ENCODE measurements at places on chromosomes 16 and 17.

DNA sequence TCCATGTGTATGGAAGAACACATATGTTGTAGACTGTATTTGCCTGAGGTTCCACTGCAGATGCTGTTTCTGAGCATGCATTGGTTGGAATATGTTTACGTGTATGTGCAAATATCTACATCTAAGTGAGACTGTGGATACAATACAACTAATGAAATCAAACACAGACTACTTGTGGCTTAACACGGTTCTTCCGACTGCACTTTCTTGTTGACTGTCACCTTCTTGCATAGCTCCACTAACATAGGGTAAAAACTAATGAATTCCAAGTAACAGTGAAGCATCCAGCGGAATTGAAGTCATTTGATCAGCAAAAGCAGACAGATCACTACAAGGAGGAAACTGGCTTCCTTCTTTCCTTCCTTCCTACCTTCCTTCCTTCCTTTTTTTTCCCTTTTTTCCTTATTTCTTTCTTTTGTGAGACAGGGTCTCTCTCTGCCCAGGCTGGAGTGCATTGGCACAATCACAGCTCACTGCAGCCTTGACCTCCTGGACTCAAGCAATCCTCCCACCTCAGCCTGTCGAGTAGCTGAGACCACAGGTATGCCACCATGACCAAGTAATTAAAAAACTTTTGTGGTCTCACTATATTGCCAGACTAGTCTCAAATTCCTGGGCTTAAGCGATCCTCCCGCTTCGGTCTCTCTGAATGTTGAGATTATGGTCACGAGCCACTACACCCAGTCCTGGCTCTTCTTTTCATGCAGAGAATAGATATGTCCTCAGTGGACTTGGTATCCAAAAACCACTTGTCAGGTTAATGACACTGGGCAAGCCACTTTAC, 22.0 kb upstream of the CCL1 start:
- DNase-seq = peak; percentile 35

DNA sequence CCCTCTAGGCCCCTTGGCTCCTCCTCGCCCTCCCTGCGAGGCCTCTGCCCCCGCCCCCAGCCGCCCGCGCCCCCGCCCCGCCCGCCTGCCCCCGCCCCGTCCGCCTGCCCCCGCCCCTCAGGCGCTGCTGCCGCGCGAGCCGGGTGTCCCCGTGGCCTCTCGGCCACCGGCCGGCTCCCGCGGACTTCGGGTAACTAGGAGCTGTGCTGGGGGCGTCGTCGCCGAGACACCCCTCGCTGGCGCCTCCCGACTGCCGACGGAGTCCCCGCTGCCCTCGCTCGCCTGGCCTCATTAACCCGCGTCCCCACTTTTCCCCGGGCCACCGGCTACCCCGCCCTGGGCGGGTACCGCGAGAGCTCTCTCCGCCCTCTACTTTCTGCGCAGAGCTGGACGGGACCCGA, at the start of gene TLCD1:
TSS of gene TLCD1 (minus strand) at position 8 of the 401 bp plus-strand sequence. CDS start 136 bp downstream, outside the sequence.
- DNase-seq = no peak

GRCh38 chr17:78291944-78292910, 60.8 kb downstream of the TMEM235 start:
- DNase-seq = no peak

GRCh38 chr16:9966569-9967157, 215.6 kb downstream of the GRIN2A start:
- peak; percentile 32 for DNase-seq

DNA sequence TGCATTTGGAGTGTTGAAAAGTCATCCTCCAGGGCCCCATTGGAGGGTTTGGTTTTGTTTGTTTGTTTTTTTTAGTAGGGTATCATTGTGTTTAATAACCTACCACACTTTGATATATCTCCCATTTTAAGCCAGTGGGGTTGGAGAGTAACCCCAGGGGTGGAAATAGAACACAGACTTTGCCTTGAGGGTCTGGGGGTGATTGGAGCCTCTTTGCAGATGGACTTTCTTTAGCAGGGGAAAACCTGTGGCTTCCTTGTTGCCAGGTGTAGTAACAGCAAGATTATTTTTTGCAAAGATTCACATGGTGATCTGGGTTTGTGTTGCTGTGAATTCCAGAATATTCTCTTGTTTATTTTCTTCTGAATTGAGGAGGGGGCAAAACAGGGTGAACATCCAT, 1.5 kb downstream of the ABCC1 start:
- DNase-seq = no peak

GRCh38 chr17:61009663-61010062, 332.0 kb downstream of the BCAS3 start:
- DNase-seq = no peak

- DNase-seq = peak; percentile 6
Measured at GRCh38 chr16:14097182-14097959, 26.3 kb downstream of the MRTFB start.

All from H4 (cell line).